Activated CD8-positive, alpha-beta memory T cell treated with anti-CD3 and anti-CD28 coated beads, Interleukin-2, amount 10 ng/mL, durations not matched to agents 7 days and 5 days (primary cell): ENCODE measurements at places on chromosomes 1 and 21.

GRCh38 chr1:154758346-154758745 is 111.7 kb downstream of the KCNN3 start:
- DNase-seq: no peak

- no peak for DNase-seq
Observed at GRCh38 chr21:45313682-45314081, 26.0 kb upstream of the POFUT2 start.

- DNase-seq: no peak
Observed at GRCh38 chr1:231808116-231808515, 181.5 kb downstream of the DISC1 start.

GRCh38 chr1:14310476-14310875 is 288.0 kb upstream of the KAZN start:
- no peak for DNase-seq

GRCh38 chr1:110945626-110946025 is 18.1 kb downstream of the LRIF1 start:
- DNase-seq: no peak

DNA sequence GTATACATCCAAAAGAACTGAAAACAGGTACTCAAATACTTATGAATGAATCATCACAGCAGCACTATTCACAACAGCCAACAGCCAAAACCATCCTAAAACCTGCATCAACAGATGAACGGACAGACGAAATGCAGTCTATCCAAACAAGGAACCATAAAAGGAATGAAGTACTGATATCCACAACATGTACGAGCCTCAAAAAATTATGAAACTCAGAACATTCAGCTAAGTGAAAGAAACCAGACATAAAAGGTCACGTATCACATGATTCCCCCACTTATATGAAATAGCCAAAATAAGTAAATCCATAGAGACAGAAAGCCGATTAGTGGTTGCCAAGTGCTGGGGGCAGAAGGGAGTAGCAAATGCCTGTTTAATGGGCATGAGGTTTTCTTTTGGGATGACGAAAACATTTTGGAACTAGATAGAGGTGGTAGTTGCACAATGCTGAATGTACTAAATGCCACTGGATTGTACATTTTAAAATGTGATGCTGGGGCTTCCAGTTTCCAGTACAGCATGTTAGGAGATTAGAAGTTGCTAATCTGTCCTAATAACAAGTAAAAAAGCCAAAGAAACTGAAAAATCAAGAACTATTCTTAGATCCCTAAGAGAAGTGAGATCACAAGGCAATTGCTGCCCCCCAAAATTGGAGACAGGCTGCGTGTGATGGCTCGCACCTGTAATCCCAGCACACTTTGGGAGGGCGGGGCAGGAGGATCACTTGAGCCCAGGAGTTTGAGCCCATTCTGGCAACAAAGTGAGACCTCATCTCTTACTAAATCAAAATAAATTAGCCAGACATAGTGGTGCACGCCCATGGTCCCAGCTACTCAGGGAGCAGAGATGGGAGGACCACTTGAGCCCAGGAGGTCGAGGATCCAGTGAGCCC is 25.3 kb downstream of the CLSTN1 start:
- DNase-seq: no peak

DNA sequence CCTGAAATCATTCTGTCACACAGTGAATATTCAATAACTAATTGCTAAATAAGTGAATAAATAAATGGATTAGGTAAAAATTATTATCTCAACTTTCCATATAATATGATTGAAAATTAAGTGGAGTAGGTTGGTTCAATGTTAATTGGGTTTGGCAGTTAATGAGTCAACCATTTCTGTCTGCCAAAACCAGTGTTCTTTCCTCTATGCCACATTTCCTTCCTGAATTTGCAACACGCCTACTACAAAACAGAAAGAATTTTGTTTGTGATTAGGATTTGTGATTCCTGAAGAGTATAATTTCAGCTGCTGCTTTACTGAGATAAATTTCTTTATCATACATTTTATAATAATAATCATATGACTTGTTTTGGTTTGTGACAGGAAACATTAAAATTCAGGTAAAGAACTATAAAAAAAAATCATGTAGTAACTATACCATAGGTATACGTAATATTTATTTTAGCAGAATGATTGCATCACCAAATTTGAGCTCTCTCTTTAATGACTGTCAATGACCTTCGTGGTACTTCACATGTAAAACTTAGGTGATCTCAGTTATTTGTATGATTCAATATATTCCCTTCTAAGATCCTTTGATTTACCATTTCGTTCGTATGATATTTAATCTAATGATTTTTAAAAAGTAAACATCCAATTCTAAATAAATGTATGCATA is 241.3 kb downstream of the KCNT2 start:
- DNase-seq: no peak

- DNase-seq: no peak
Observed at GRCh38 chr1:232377494-232377770, 252.5 kb downstream of the SIPA1L2 start.
